Activated effector memory CD4-positive, alpha-beta T cell treated with Interleukin-2 at 50 U/mL for 16 hours (primary cell): ENCODE measurements at places on chromosomes 12 and 14.
A peak's percentile ranks its signal among the peaks of the same experiment; 100 is the strongest.

GRCh38 chr12:49296034-49296835 is 1.3 kb downstream of the PRPH start:
- peak; percentile 49 for DNase-seq

- DNase-seq: peak; percentile 9
Measured at GRCh38 chr12:91778938-91779400, 366.7 kb downstream of the BTG1 start.

GRCh38 chr12:64455506-64455905 is 3.6 kb downstream of the TBK1 start:
- DNase-seq: no peak

GRCh38 chr12:93530358-93530757 is 42.1 kb upstream of the SOCS2 start:
- no peak for DNase-seq

GRCh38 chr12:131076791-131077747 is 123.4 kb downstream of the ADGRD1 start:
- DNase-seq: no peak

- DNase-seq: no peak
Measured at GRCh38 chr12:23359975-23360701, 589.3 kb downstream of the SOX5 start.
